Prostate gland (tissue), 2 donors: ENCODE measurements at places on chromosomes 7 and 10.

- DNase-seq: no peak
Measured at GRCh38 chr10:52316001-52316400, 1.9 kb downstream of the DKK1 start.

- DNase-seq: no peak
Measured at GRCh38 chr10:124728830-124729661, 15.1 kb downstream of the FAM53B start.

- no peak for DNase-seq
Measured at GRCh38 chr7:107232568-107233090, 63.8 kb downstream of the HBP1 start.

DNA sequence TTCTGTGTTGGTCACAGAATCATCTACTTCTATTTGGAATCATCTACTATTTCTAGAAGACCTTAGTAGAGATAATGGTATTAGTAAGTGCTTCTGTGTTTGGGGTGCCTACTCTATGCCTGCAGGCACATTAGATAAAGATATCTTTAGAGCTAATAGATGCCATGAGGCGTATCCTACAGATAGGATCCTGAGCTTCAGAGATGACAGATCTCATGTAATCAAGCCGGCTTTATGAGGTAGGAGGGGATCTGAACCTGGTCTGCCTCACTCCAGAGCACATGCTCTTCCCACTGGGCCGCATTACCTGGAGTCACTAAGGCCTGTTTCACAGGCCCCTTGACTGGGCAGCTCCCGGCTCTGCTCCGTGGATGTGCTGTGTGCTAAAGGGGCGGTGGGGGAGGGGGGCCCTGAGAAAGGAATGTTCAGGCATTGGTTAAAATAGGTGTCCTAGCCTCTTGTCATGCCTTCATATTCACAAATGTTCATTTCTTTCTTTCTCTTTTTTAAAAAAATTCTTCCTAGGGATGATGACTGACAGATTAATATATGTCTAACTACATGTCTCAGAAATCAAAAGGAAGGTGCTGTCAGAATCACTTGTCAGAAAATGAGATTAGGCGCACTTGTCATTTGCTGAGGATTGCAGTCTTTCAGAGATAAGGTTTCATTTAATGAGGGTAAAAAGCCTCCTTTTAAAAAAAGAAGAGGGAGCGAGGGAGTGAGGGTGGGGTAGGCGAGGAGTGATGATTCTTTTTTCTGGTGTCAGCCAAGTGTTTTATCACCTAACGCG, 458.0 kb upstream of the GALNT17 start:
- no peak for DNase-seq

- DNase-seq: no peak
Measured at GRCh38 chr10:4939224-4940072, 23.8 kb upstream of the AKR1C1 start.

GRCh38 chr7:137258552-137258951, 85.0 kb downstream of the PTN start:
- no peak for DNase-seq

- DNase-seq: no peak
Measured at GRCh38 chr7:25256333-25256819, 28.1 kb upstream of the NPVF start.

- no peak for DNase-seq
Measured at GRCh38 chr10:114350751-114351150, 53.6 kb downstream of the AFAP1L2 start.

- DNase-seq: no peak
Measured at GRCh38 chr7:157668221-157668883, 331.5 kb downstream of the DNAJB6 start.

GRCh38 chr10:103473261-103473671, 5.8 kb downstream of the CALHM3 start:
- DNase-seq: no peak

- no peak for DNase-seq
Measured at GRCh38 chr7:110168010-110168409, 922.9 kb upstream of the LRRN3 start.

- no peak for DNase-seq
Measured at GRCh38 chr7:9507290-9507689, 1073.9 kb downstream of the NXPH1 start.

DNA sequence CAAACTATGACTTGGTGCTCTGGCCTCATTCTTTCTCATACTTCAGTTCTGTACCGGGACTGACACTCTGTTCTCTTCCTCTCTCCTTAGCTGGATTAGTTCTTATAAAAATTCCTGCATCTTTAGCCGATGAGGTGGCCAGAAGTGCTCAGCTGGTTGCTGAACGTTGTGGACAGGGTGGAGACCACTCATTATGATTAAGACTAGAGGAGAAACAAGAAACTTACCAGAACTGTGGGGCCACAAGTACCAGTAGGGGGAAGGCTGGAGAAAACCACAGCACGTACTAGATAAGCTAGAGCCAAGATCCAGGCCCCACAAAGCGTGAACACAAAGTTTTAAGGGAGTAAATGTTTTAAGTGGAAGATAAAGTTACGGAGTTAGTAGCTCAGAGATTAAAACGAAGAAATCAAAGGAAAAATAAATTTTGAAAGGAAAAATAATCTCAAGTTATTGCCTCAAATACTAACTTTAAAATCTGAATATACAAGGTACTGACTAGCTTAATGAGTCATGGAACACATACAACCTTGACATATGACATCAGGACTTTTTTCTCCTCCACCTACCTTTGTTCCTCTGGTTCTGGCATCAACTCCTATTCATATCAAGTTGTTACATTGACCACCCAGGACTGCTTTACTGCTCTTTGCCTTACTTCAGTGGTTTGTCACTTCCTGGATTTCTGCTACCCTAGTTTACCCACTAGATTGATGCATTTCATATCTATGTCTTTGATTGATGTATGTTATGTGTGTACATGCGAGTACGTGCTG, 469.0 kb downstream of the TFEC start:
- DNase-seq: no peak

DNA sequence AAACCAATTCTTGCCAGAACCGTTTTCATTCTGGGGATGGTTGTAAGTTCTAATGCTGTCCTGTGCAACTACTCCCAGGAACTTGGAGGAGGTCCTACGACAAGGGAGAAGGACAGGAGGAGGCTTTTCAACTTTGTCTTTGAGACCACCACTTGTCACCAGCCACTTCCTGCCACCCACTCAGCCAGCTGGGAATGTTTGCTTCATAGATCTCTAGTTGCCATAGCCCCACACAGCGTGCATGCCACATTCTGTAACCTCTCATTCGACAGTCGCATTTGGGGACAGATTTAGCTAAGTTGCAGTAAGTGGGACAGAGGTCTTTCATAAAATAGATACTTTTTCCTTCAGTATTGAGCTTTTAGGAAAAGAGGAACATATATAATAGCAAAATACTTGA, 78.0 kb downstream of the TAF3 start:
- DNase-seq: no peak

- peak; percentile 18 for DNase-seq
Measured at GRCh38 chr7:22356701-22357310, at the start of gene RAPGEF5. Gene RAPGEF5 (minus strand): TSS chr7:22357154. CDS start chr7:22357060, 94 bp downstream.

DNA sequence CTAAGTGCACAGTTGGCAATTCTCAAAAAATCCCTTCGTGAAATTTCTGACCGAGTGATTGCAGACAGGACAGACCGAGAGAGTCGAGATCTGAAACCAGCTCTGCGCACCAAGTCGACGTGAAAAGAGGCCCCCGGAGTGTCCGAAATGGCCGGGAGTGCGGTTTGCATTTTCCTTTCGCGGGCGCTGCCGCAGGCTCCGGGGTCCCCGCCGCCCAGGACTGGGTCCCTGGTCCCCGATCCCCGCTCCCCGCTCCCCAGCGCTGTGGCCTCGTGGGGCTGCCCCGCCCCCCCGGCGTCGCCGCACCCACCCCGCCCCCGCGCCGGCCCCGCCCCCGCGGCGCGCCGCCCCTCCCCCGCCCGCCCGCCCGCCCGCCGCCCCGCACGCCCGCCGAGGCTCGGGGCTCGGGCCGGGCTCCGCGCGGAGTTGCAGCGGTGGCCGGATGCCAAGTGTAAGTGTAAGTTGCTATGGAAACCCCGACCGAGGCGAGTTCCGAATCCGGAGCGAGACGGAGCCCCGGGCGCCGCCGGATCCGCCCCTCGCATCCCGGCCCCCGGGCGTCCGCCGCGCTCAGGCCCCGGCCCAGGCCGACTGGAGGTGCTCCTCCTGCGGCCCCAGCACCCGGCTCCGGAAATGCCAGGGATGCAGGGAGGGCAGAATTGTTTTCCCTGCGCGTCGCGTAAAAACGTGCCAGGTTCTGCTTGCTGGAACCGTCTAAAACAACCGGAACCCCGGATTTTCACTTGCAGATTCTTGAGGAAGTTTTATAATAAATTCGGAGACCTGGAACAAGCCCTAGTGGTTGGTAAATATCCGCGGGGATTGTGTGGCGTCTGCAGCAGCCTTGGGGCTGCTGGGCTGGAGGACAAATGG, 4.6 kb downstream of the BMI1 start:
- peak; percentile 67 for DNase-seq

- DNase-seq: no peak
Measured at GRCh38 chr7:113945018-113945938, 26.5 kb upstream of the PPP1R3A start.

GRCh38 chr7:22025983-22026382, 80.3 kb upstream of the CDCA7L start:
- no peak for DNase-seq

DNA sequence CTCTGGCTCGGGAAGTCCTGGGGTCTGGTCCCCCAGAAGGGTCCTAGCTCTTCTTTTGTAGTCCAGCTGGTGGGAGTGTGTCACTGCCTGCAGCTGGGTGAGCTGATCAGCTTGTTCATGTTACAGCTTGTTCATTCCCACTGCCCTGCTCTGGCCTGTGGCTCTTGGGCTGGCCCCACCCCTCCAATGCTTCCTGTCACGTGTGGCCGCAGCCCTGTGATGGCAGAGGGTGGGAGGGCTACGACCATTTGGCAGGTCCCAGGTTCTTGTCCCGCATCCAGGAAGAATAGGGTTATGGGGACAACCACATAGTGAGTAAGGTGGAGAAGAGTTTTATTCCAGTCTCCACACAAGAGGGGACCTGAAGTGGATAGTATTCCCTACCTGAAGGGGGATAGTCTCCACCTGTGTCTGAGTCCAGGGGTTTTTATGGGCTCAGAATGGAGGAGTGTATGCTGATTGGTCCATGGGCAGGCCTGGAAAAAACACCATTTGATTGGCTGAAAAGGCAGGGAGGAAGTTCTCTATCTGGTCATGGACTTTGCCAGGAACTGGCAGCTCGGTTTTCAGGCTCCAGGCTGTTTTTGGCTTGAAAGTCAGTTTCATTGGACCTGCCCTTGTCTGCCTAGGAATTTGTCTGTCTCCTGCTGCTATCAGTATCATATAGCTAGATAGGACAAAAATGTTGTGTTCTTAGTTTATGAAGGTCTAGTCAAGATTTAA, 13.1 kb downstream of the SDHAF3 start:
- DNase-seq: no peak

GRCh38 chr7:26627891-26628341, 236.5 kb downstream of the SKAP2 start:
- no peak for DNase-seq

- DNase-seq: no peak
Measured at GRCh38 chr7:92569137-92569536, 21.1 kb downstream of the FAM133B start.

DNA sequence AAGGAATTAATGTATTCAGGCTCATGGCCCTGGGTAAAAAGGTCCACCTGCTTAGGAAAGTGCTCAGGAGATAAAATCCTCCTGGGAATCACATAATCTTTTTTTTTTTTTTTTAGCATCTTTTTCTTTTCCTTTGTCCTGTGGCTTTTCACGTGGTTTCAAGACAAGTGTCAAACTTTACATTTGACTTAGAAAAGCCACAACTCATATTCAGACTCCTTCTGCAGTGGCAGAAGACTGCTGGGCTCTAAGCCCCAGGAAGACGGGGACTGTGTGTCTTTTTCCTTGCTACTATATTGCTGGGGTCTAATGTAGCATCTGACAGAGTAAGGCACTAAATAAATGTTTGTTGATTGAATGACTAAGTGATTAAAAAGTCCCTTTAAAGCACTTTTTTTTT, 127.5 kb upstream of the ANKRD1 start:
- DNase-seq: no peak

- DNase-seq: no peak
Measured at GRCh38 chr10:28807760-28808613, 130.7 kb downstream of the BAMBI start.

- no peak for DNase-seq
Measured at GRCh38 chr10:49237985-49238384, 49.8 kb upstream of the TMEM273 start.

DNA sequence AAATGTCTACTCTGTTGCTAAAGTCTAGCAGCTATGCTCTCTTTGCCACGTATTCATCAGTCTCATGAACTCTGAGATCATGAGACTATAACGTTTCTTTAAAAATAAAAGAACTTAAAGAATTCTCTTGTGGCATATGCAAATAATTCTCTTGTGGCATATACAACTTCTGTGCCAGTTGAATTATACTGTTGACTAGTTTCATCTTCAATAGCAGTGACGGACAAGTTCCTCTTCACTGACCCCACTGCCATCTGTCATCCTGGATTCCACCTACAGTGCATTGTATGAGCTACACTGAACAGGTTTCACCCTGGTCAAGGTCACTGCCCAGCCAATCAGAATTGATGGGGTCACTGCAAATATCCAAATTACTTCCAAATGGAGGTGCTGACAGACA, 88.2 kb downstream of the CD36 start:
- DNase-seq: no peak

GRCh38 chr7:5528815-5529442, 105.3 kb upstream of the TNRC18 start:
- no peak for DNase-seq

DNA sequence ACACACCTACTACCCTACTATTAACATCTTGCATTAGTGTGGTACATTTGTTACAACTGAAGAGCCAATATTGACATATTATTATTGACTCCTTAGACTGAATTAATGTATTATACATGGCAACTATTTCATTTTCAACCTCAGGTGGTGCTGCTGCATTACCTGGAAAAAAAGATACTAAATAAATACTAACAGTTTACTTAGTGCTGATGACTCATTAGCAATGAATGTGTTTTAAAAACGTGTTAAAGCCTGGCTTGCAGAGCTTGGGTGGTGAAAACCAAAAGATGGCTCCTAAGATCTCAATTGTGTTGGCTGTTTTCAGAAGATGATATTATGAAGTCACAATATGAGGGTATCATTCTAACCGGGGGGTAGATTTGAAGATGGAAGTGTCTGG, 34.8 kb downstream of the CFAP43 start:
- DNase-seq: no peak

- no peak for DNase-seq
Measured at GRCh38 chr7:23700046-23700445, 10.0 kb upstream of the STK31 start.

- no peak for DNase-seq
Measured at GRCh38 chr10:32348297-32349198, 1.6 kb upstream of the EPC1 start.

- DNase-seq: no peak
Measured at GRCh38 chr7:30625283-30625682, 30.6 kb downstream of the GARS1 start.
